ENCODE measurements at places on chromosomes 2 and 18.

DNA sequence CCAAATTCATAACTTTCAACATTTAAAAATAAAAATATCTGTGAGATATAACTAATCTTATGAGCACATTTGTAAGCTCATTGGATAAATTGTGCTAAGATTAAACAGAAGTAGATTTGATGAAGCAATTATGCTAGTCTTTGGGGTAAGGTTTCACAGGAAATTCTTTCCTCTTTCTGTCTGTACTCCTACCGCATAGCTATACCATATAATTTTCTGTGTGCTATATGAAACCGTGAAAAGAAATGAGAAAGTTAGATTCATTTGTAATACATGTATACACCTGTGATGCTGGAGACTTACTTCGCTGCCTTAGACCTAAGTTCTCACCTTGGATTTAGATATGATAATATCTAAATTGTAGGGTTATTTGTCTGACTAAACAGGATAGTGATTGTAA is 184.7 kb downstream of the PPP1R1C start:
- DNase-seq = no peak

DNA sequence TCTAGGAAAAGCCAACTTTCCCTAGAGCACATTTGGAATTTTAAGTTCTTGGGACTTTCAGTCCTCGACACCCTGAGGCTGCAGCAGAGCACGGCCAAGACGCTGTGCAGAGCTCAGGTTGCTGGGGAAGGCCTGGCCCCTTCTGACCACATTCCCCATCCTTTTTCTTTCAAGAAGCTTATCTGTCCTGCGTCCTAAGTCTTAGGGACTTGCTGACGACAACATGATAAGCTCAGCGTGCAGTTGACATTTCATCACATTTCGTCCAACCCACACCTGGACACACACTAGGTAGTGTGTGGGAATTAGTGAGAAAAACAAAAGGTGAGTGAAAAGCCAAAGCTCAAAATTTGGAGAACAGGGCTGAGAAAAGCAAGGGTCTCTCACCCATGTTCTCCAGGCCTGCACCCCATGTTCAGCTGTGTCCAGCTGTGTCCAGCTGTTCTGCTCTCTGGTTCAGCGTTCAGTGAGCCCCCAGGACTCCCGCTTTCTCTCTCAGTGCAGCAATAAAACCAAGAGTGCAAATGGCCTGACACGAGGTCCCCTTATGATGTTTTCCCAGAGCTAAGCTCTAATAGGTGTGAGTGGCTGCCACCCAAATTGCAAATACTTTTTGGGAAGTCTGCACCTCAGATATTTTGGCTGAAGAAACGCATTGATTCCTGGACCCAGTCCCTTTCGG is 101.9 kb downstream of the RGPD3 start:
- no peak for DNase-seq

DNA sequence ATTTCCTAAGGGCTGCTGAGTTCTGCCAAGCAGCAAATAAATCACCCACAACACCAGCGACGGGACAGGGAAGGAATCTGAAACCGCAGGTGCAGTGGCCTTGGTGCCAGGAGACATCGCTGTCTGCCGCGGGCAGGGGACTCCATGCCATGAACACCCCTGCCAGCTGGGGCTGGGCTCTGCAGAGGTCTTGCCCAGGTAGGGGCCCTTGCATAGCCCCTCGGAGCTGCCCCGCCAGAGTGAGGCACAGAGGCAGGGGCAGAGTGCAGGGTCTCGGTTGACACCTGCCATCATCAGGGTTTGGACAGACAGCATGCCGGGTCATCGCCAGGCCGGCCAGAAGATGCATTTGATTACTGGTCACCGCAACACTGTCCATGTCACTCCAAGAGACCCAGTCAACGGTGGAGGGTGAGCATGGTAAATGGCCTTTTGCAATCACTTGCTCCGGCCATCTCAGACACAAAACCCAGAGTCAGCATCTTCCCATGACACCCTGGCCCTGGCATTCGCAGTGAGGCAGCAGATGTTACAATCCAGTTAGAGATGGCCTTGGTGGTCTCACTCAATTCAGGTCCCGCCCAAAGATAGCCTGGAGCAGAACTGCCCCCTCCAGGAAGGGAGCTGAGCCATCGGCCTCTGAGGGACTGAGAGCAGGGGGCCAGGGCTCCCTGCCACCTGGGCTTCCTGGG is 255.4 kb downstream of the NDUFA10 start:
- no peak for DNase-seq

DNA sequence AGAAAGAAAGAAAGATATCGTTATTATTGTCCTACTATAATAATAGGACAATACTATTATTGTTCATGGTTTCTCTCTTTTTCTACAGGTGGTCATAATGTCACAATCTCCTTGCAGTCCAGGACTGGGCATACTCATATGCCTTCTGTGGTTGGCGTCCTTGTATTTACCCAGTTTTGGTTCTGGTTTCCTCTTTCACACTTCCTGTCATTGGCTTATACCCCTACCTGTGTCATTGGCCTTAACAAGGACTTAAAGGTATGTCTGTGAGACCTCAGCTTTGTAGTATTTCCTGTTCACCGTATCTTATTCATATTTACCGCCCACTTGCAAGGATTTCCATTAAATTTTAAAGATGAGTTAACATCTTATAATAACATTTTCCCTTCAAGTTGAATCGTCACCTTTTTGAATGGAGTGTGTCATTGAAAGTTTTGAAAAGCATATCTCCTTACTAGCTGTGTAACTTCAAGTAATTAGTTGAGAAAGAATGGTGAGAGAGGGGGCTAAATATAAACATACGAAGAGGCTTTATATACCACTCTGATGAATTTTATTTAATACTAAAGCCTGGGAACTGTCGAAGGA is 36.5 kb upstream of the HTR2B start:
- DNase-seq = no peak

- DNase-seq = no peak
Observed at GRCh38 chr2:106523976-106524665, 37.0 kb downstream of the CD8B2 start.

- DNase-seq = no peak
Observed at GRCh38 chr2:84957771-84958134, 13.2 kb upstream of the KCMF1 start.

- no peak for DNase-seq
Observed at GRCh38 chr2:81242501-81242900, 937.9 kb upstream of the LRRTM1 start.

- DNase-seq = no peak
Observed at GRCh38 chr2:31688282-31688681, 107.5 kb upstream of the SRD5A2 start.

DNA sequence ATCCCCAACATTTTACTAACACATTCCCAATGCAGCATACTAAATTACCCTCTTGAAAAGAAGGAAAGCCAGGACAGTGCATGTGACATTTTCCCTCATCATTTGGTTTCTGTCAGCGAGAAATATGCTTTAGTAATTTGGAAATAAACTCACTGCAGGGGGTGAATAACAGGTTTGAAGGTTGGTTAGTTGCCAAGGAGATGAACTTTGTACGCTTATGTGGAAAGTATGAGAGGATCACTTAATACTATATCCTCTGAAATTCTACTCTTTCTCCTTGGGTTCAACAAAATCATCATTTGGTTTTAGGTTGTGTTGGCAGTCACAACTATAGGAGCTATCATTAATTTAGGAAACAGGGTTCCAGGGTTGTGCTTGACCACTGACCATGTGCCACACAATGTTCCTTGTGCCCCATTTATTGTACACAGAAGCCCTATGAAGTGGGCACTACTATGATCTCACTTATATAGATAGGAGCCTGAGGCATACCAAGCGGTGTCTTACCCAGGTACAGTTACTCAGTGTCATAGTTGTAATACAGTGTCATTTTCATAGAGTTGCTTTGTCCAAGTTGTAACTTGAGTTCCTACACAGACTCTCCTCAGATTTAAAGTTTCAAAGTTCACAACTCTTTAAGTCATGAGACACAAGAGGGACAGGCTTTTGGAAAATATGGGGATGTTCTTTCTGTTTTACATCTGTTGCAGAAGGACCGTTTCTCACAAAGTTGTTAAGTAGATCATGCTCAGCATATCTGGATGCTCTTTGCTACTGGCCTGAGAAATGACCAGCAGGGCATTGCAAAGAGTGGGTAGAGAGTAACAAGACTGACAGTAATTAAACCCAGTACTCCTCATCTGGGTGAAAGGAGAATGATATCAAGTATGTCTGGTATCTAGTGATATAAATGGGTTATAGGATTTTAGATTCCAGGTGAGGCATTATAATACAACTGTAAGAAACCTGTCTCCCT is 91.8 kb downstream of the MAP4K4 start:
- DNase-seq = no peak
